ENCODE measurements at places on chromosomes 11 and 22. TPM values are rescaled to one million over a fixed set of nuclear protein-coding genes. Genes with fewer than 3 reads are reported as not detected.
A peak's percentile ranks its signal among the peaks of the same experiment; 100 is the strongest.

MYRF gene
- 1.6 TPM for total RNA-seq

GRCh38 chr22:46064966-46065666 is 85.2 kb upstream of the PPARA start:
- ATAC-seq, result no peak

- ATAC-seq, result no peak
These were observed 18.1 kb upstream of the RFPL2 start for GRCh38 chr22:32222991-32223390.

HBG1 gene
- not detected for total RNA-seq

PRSS23 gene
- total RNA-seq, result 6.5 TPM

DNA sequence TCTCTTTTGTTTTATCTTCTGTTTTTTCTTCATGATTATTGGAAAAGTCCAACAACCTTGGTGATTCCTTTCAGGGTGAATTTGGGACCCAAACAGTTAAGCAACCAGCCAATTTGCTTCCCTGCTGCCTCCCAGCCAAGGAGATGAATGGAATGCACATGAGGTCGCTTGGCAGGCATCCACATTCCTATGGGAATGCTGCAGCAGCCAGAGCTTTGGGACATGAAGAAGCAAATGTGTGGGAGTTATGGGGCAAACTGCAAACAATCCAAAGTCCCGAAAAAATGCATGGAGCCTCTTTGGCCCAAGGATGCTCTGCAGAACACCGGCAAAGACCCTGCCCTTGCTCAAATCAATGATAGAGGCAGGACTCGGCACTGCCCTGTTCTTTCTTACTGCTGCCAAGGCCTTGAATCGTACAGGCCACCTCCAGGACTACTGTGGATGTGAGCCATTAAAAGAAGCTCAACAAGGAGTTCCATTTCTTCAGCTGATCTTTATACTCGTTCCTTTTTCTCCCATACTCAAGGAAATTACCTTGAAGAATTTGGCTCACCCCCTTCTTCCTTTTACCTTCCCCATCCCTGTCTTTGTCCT is 117.3 kb upstream of the TEAD1 start:
- ATAC-seq, result no peak

DNA sequence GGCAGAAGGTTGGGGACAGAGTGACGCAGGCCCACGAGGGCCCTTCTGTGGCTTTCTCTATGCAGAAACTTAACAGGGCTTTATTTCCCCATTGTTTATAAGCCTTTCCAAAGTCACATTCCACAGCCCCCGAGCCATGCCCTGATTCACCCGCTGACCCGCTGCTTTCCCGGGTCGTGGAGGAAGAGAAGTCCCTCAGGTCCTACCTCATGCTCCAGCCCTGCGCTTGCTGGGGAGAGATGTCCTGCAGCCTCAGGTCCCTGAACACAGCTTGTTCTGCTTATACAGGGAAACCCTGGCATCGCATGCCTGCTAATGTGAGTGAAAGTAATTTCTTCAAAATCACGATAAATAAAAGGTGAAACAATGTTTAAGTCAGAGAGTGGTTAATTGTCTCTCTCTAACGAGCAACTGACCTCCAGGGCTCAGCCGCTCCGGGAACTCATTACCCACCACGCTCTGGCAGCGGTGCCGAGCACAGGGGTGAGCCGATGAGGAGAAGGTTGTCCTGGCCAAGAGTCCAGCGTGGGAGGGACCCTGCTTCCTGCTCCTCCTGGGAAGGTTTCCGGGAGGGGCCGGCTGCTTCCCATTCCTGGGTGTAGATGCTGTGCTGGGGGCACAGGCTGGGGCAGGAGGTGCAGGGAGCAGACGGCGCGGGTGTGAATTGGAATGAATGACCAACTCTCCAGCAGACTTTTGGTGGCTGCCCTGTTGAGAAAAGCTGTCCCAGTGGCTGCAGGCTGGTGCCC is 595.2 kb downstream of the BRD1 start:
- ATAC-seq, result no peak

DNA sequence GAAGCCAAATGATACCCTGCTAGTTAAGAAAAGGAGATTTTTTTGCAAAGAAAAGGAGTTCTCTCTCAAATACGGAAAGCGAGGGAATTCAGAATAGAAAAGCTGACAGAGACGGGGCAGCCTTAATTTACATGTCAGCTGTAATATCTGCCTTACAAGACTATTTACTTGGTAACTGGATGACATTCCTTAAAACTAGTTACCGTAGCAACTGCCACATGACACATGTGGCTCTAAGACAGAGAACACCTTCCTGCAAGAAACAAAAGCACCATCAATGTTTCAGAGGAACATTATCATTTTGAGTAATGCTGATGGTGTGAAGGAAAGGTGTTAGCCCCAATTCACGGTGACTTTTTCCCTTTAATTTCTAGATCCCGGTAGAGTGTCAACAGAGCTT is 222.1 kb downstream of the LRRC4C start:
- no peak for ATAC-seq

GRCh38 chr11:134521001-134521400 is 109.0 kb upstream of the B3GAT1 start:
- no peak for ATAC-seq

DNA sequence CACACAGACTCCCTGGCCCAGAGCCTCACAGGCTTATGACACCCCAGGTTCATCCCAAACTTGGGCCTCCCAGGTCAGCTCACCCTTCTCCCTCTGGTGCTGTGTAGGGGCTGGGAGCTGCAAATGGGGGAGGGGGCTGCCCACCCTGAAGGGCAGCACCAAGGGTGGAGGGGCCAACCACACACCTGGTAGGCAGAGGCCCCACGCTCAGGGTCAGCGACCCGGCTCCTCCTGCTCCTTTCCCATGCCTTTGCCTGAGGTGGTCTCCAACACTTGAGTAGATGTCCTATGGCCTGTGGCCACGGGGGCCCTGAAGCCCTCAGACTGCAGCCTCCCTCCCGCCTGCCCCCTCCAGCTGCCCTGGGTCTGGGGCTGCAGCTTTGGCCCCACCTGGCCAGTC is 3.4 kb downstream of the DGCR6 start:
- ATAC-seq, result no peak

FOLH1 gene
- total RNA-seq, result 4.8 TPM

PRG2 gene
- total RNA-seq, result not detected

DNA sequence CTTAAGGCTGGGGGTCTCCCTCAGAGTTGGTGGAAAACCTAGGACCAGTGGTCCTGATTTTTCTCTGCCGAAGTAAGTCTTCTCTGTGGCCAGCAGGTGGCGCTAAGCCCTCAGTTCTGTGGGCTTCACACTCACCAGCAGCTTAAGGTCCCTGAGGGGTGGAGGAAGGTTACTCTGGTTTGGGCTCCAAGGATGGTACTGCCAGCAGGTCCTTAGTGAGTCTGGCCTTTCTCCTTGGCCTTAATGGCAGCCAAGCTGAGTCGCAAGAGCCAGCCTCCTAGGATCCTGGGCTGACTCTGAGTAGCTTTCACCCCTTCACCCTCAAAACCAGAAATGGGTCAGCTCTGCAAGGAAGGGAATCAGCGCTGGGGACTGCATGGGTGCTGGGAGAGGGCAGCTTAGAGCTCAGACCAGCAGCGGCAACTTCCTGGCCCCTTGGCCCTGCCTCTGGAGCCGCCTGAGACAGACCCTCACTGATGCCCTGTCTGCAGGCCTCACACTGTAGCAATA is 4.4 kb downstream of the KCNJ11 start:
- peak; percentile 53 for ATAC-seq

DNA sequence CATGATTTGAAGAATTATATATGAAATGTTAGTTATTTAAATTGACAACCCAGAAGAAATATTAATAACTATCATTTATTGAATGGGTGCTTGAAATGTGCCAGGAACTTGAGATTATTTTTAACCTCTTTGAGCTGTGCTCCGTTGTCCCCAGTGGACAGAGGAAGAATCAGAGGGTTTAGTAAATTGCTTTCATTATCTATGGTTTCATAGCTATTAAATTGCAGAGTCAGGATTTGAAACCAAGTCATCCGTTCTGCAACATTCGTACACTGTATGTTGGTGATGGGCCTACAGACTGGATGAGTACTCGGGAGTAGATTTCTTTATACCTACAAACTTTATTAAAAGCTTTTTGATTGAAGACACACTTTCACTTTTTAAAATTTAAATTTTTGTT is 4.9 kb downstream of the HSD17B12 start:
- no peak for ATAC-seq

GRCh38 chr11:99513368-99513767 is 492.6 kb downstream of the CNTN5 start:
- no peak for ATAC-seq

KCNE3 gene
- 3.0 TPM for total RNA-seq

- no peak for ATAC-seq
These were observed 19.5 kb downstream of the CBX7 start for GRCh38 chr22:39132871-39133524.

DNA sequence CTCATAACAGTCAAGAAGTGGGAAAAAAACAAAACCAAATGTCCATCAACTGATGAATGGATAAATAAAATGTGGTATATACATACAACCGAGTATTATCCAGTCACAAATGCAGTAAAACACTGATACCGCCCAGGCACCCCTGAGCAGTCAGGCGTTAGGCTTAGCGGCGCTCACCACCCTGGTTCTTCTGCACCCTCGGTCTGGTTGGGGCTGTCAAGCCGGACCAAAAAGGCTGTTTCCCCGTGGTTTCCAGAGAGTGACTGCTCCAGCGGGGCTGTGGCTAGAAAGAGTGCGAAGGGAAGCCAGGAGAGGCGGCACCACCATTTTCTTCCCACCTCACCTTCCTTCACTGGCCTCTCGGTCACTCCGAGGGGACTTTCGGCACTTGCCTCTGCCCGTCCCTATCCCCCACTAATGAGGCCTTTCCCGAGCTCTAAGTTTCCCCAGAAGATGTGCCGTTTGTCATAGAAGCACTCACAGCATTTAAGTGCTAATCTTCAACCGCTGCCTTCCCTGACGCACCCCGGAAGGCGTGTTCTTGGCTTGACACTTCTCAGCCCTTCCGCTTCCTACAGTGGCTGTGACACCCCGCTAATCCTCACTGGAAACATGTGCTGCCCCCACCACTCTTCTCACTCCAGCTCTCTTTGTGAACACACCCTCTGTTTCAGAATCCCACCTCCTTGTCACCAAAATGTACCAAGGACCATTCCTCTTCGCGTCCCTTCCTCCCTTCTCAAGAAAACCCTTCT is 42.4 kb downstream of the FCHSD2 start:
- no peak for ATAC-seq

FIBIN gene
- 1.7 TPM for total RNA-seq

DNA sequence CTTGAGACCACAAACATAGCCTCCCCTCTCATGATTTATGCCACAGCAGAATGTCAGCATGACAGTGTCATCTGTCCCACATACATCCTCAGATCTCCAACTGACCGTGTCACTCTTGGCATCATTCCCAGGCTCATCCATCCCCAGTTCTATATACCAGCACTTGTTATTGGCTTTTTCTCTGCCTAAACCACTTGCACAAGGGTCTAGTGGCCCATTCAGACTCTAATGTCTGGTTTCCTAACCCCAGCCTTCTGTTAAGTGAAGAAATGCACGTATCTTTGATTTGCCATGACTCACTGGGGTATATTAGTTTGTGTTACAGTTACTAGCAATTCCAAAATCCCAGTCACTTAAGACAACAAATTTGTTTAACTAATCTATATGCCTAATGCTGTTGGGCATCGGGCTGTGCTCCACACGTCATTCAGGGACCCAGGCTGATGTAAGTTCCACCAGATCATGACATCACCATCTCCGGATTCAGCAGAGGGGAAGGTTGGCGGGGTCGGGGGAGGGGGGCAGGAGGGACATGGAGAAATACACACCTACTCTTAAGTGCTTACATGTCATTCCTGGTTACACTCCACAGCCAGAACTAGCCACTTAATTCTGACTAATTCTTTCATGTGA is 517.4 kb downstream of the BUD13 start:
- ATAC-seq, result no peak

- ATAC-seq, result no peak
These were observed 339.8 kb downstream of the KCNA4 start for GRCh38 chr11:29676993-29677392.

DNA sequence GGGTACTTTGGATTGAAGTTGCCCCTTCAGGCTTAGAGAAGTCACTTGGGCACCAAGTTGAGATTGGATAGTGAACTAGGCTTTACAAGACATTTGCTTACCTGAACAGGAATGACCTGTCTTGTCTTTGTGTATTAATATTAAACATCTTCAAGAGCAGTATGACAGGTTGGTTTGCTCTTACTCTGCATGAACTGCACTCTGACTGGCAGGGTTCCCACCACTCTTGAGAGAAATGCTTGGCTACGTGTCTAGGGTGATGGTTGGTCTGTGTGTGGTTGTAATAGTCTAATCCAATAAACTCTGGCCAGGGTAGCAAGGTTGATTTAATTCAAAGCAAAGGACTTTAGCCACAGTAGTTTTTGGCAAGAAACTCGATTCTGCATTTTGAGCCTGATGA is 20.1 kb upstream of the SPTBN2 start:
- no peak for ATAC-seq

PATE4 gene
- 0.34 TPM for total RNA-seq

SLC1A2 gene
- 58.2 TPM for total RNA-seq

GRCh38 chr11:58003036-58003435 is 20.6 kb upstream of the OR9Q1 start:
- no peak for ATAC-seq

DNA sequence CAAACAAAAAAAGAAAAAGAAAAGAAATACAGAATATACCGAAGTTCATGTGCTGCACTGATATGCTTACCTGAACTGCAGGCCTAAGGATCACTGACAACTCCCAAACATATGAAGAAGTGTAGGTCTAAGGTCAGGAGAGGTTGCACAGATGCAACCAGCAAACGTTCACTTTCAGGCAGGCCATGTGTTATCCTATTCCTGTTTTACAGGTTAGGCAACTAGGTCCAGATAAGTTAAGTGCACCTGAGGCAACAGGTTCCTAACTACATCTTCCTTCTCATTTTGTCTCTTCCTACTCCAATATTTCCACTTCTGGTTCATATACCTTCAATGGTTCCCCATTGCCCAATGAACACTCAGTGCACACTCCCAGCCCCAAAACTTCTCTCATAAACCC is 15.1 kb downstream of the PI4KA start:
- no peak for ATAC-seq

GRCh38 chr11:108144615-108145014 is 23.2 kb downstream of the ACAT1 start:
- ATAC-seq, result no peak

HEPN1 gene
- 0.58 TPM for total RNA-seq

OR5P2 gene
- 0.73 TPM for total RNA-seq

APLP2 gene
- total RNA-seq, result 125 TPM

CRYAB gene
- 131 TPM for total RNA-seq

- ATAC-seq, result peak; percentile 94
These were observed 489.3 kb downstream of the NTM start for GRCh38 chr11:131859538-131860210.

DNA sequence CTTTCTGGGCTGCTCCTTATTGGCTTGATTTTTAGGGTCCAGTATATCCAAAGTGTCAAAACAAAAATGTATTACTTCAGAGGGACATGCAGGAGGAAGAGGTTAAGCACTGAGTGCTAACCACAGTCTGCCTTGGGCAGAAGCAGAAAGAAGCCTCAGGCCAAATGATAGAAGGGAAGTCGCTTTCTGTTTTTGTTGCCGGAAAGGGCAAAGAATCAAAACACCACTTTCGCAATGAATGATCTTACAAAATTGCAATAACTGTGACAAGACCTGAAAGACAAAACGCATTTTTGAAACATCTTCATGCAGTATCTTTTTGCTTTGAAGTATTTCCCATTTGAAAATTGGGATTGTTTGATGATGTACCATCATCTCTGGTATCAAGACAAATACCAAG is 70.1 kb upstream of the PICALM start:
- ATAC-seq, result no peak

GRCh38 chr22:26621663-26622062 is at the start of gene CRYBA4:
Gene CRYBA4, plus strand, starts transcription at chr22:26621963. Its CDS starts 634 bp downstream, at chr22:26622597.
- no peak for ATAC-seq

ZDHHC8 gene
- 4.5 TPM for total RNA-seq

GRCh38 chr11:65186701-65187100 is 5.0 kb downstream of the CAPN1 start:
- no peak for ATAC-seq
